ENCODE measurements at places on chromosomes 1 and 21.

GRCh38 chr1:221230605-221231004 lies 351.4 kb downstream of the HLX start:
- no peak for DNase-seq

DNA sequence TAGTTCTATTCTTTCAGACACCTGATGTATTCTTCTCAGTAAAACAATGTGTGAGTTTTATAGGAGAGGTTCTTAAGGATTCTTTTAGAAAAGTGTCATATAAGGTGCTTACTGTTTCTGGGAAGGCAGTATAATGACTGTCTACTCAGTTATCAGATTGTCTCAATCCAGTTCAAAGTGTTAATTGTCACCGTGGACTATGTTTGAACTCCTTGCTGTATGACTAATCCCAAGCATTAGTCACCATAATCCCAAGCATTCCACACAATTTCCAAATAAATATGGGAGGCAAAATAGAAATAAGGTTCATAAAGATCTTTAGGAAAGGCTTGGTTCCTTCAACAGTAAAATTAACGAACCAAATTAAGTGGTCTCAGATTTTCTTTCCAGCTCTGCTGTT lies 342.1 kb upstream of the NR5A2 start:
- peak; percentile 16 for DNase-seq

DNA sequence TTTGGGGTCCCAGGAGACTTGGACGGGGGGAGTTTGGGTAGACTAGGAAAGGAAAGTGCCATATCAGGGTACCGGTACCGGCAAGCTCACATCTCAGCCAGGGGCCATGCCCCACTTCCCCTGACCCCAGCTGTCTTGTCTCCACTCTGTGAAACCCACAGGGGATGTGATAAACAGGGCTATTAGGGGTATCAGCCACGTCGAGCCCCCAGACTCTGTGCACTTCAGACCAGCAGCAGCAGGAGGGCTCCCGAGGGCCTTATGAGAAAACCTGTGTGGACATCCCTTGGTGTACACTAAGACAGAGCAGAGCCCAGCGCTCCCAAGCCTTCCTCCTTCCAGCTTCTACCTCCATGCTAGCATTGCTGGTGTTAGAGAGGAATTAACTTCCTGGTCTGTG lies 46.3 kb downstream of the TNNT2 start:
- no peak for DNase-seq

DNA sequence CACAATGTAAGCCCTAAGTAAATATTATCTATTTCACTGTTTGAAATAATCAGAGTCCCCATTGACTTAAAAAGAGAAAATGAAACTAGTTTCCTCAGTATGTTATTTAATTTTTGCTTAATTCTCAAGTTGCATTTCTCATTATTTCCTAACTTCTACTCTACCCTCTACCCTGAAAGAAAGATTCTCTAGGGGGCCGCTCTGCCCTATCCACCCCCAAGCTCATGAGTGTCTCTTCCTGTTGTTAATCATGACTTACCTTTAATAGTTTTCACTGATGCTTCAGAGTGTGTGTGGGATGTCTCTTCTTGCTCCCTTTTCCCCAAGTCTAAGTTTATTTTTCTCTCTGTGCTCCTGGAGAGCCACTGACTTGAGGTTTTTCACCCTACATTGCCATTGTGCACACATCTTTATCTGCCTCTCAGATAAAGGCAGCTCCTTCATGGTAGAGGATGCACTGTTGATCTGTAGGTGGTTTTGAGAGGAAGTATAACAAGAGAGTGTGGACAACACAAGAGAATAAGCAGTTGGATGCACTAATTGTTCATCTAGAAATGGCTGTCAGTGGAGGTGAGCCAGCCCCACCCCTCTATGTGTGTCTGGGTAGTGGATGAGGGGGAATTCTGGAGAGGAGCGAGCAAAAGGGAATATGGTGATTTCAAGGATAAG lies 261.7 kb downstream of the CHRM3 start:
- DNase-seq, result no peak

- DNase-seq, result no peak
Observed at GRCh38 chr1:151510020-151510405, 1.2 kb upstream of the CGN start.

DNA sequence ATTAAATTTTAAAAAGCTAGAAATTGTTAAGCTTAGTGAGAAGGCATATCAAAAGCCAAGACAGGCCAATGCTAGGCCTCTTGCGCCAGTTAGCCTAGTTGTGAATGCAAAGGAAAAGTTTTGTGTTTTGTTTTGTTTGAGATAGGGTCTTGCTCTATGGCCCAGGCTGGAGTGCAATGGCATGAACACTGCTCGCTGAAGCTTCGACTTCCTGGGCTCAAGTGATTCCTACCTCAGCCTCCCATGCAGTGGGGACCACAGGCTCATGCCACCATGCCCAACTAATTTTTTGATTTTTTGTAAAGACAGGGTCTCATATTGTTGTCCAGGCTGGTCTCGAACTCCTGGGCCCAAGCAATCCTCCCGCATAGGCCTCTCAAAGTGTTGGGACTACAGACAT lies 40.3 kb downstream of the TRIM33 start:
- no peak for DNase-seq

- no peak for DNase-seq
Observed at GRCh38 chr1:119758584-119758983, 10.1 kb downstream of the HMGCS2 start.

All from BJ (cell line).